ENCODE measurements at places on chromosomes 12 and 14. TPM values are rescaled to one million over a fixed set of nuclear protein-coding genes. Genes with fewer than 3 reads are reported as not detected.

The POTEG gene
- total RNA-seq, result 1.2 TPM

The OR4L1 gene
- not detected for total RNA-seq

The GYS2 gene
- 0.48 TPM for total RNA-seq

The SSTR1 gene
- 5.8 TPM for total RNA-seq

The DDIT3 gene
- total RNA-seq, result 20.7 TPM

The USP44 gene
- 3.9 TPM for total RNA-seq

The ADAM20 gene
- total RNA-seq, result 1.4 TPM

The PLEKHD1 gene
- 3.1 TPM for total RNA-seq

The KITLG gene
- total RNA-seq, result 17.8 TPM

The VDR gene
- total RNA-seq, result 4.1 TPM

The B4GALNT1 gene
- 1.4 TPM for total RNA-seq

The CEBPE gene
- total RNA-seq, result 6.0 TPM

The CATSPERB gene
- total RNA-seq, result 5.1 TPM

The KLRK1 gene
- total RNA-seq, result 1.2 TPM

The MYL2 gene
- total RNA-seq, result not detected

The TSPAN9 gene
- 54.4 TPM for total RNA-seq

The GPRC5D gene
- not detected for total RNA-seq
